ENCODE measurements at places on chromosomes 13 and 19. TPM values are rescaled to one million over a fixed set of nuclear protein-coding genes. Genes with fewer than 3 reads are reported as not detected.

DNA sequence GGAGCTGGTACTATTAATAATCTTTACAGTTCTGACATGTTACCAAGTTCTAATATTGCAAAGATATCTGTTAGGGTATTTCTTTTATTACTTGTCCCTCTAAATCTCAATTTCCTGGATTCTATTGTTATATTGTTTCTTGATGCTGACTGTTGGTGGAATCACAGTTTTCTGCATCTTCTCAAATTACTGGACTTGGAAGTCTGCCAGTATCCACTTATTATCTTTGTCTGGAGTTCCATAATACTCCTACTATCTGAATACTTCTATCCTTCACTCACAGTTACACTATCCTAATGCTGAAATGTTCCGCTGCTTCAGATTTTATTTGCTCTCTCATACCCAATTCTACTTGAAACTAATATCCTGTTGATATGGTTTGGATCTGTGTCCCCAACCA is 1985.7 kb upstream of the PRR20A start:
- DNase-seq: no peak
- no peak overlapping the region for H3K4me3 ChIP-seq
- no peak overlapping the region for H3K27ac ChIP-seq
- H3K36me3 ChIP-seq: no peaks in the 10 kb centered on the region
- H3K4me1 ChIP-seq: no peaks in the 10 kb centered on the region

- H3K27me3 ChIP-seq: peaks cover 2% of the 10 kb centered on the region
- no peak for DNase-seq
- no peaks in the 10 kb centered on the region for H3K36me3 ChIP-seq
- H3K4me3 ChIP-seq: no peak overlapping the region
These were observed 84.3 kb downstream of the IER2 start for GRCh38 chr19:13234518-13234917.

DNA sequence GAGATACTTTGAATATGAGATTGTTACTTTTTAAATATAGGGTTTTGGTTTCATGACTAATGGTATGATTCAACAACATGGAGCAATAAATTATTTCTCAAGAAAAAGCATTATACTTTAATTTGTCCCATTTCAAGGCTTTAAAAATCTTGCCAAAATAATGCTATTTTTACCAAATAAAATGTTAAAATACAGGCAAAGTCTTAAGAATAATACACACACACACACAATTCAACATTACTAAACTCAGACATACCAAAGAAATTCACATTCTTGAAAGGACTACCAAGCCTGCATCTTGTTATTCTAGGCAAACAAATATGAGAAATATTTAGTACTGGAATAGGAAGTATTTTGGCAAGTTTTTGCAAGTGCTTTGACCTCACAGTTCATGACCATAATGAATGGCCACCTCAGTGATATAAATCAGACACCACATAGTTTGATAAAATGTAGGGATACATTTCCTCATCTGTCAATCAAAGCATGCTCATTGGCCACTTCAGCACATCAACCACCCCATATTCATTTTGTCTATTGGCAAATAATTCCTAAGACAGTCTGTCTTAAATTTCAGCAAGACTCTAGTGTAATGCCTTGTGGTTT is 107.2 kb downstream of the NALCN start:
- no peaks in the 10 kb centered on the region for H3K36me3 ChIP-seq
- DNase-seq: peak; percentile 98
- H3K27me3 ChIP-seq: no peaks in the 10 kb centered on the region
- H3K27ac ChIP-seq: peak overlapping the region; percentile 72
- no peak overlapping the region for H3K4me3 ChIP-seq

- H3K36me3 ChIP-seq: no peaks in the 10 kb centered on the region
- no peaks in the 10 kb centered on the region for H3K4me1 ChIP-seq
These were observed 13.3 kb downstream of the TSKS start for GRCh38 chr19:49749771-49750170.

Gene STXBP2
- 48.6 TPM for total RNA-seq

Gene B3GNT8
- 3.0 TPM for total RNA-seq
